ENCODE measurements at places on chromosomes 1 and 21.

DNA sequence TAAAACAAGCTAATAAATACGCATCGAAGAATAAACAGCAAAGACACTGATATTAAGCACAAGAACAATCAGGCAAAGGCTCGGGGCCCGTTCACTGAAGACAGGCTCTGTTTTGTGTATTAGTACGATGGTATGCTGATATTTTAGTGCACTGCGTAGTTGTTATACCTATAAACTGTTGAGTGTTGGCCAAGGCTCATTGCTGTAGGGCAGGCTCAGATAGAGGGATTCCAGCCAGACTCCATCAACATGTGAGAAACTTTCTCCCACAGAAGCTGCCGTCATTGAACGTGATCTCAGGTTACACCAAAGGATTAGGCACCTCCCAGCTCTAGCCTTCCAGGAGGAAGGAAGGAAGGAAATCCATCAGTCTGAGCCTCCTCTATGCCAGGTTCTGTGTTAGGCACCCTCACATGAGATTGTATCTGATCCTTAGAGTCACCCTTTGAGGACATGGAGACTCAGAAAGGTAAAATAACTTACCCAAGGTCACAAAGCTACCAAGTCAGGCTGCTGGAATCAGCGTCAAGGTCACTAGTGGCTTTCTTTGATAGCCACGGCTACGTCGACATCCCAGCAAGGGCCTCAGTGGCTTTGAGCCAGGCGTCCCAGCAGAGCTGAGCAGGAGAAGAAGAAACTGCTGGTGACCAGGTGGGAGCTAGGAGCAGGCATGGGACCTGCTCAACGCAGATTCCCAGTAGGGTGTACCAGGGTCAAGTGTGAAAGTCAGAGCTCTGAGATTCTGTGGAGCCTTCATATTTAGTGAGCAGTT, 14.8 kb downstream of the BCAR3 start:
- DNase-seq = no peak

- DNase-seq = no peak
Measured at GRCh38 chr1:198648592-198648991, 9.8 kb downstream of the PTPRC start.

DNA sequence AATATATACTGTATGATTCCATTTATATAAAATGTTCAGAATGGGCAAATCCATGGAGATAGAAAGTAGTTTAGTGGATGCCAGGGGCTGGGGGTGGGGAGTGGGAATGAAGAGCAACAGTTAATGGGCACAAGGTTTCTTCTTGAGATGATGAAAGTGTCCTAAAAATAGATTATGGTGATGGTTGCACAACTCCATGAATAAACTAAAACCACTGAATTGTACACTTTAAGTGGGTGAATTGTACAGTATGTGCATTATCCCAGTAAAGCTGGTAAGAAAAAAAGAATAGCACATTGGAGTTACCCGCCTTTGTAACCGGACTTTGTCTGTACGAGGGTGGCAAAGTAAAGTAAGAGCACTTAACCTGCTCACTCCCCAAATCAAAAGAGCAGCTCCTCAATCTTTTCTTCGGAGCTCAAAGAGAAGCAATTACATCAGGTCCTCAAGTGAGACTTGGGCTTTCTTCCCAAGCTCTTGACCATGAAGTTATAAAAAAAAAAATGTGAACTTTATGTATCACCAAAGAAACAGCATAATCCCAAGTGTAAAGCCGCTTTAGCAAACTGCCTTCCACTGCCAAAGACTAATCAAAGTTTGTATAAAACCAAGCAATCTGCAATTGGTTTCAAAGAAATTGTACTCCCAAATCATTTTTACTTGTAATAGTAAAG, 32.1 kb downstream of the ALDH9A1 start:
- no peak for DNase-seq

DNA sequence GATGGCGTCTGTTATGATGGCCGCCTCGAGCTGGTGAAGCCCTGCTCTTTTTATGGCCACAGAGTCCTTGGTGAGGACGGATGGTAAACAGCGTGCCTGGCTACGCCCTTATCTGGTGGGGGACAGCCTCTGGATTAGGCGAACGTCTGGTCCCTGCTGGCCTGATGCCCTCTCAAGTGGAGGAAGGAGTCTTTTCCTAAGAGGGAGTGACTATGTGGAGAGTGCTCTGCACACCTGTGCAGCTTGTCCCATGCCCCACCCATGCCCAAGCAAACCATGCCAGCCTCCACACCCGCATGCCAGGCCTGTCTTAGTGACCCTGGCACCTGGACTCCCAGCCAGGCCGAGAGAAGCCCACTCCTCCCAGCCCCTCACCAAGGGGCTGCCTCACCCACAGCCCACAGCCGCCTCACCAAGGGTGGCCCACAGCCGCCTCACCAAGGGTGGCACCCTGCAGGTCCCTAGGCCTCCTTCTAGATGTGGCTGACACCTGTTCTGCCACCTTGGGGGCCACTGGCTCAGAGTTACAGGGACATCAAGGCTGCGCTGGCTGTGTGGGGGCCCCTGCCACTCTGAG, 40.2 kb downstream of the WNT9A start:
- DNase-seq = no peak

DNA sequence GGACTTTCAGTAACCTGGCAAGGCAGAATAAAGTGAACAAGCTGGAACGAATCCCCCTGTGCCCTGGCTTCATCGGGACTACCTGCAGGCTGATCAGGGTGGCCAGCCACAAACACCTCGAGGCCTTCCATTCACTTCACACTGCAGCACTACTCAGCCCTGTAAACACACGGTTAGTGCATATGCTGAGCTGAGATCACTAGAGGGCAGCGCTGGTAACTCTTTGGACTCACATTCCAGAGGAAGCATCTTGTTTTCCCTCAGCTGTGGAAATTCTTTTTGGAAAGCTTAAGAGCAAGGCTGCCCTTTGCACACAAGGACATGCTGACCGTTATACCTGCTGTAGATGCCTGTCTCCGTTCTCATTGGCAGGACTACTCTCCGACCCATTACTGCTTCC, 32.1 kb downstream of the PCSK9 start:
- DNase-seq = no peak

- DNase-seq = no peak
Measured at GRCh38 chr1:163440090-163440489, 118.3 kb downstream of the NUF2 start.

- DNase-seq = no peak
Measured at GRCh38 chr1:59070610-59071009, 226.3 kb upstream of the FGGY start.

DNA sequence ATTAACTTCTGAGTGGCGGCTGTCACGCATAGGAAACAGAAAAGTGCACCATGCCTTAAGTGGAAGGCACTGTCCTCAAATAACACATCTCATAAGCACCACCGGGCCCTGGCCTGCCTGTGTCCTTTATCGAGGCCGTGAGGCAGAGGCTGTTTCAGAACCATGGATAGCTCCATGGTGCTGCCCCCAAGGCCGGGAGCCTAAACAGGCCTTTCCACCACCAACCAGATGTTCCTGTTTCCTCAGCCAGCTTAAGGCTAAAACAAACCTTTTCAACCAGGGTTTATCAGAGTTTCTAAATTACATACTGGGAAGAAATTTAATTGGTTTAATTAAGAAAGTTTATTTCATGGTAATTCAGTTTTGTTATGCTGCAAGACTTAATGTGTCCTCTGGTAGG, 114.4 kb downstream of the DMRTA2 start:
- DNase-seq = no peak

DNA sequence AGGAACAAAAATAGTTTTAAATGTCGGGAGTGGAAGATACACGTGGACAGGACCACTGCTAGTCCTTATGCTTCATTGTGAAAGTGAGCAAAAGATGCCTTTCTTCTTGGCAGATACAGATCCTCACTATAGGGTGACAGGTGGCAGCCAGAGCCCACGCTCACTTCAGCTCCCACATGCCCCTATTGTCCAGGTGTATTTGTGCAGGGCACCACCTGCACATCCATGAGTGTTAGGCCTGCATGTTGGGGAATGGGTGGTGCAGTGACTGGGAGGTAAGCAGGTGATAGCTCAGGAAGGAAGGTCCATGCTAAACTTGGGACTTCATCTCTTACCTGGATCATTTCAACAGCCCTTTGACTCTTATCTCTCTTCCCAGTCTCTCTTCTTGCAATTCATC, 27.4 kb downstream of the SLC5A9 start:
- DNase-seq = no peak

GRCh38 chr1:191575746-191576145, 582.5 kb upstream of the RGS18 start:
- no peak for DNase-seq

DNA sequence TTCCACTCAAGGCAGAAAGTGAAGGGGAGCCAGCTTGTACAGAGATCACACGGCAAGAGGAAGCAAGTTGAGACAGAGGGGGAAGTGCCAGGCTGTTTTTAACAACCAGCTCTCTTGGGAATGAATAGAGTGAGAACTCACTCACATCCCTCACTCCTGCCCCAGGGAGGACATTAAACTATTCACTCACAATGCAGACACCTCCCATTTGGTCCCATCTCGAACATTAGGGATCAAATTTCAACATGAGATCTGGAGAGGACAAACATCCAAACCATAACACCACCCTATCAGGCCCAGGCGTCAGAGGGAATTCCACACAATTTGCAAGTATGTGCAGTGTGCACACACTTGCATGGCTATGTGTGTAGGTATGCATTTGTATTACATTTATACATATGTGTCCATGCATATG, 62.7 kb downstream of the DMAP1 start:
- DNase-seq = no peak

- DNase-seq = peak; percentile 76
Measured at GRCh38 chr1:182084487-182085316, 23.2 kb upstream of the ZNF648 start.

GRCh38 chr1:150089846-150090520, 22.4 kb downstream of the VPS45 start:
- DNase-seq = no peak

DNA sequence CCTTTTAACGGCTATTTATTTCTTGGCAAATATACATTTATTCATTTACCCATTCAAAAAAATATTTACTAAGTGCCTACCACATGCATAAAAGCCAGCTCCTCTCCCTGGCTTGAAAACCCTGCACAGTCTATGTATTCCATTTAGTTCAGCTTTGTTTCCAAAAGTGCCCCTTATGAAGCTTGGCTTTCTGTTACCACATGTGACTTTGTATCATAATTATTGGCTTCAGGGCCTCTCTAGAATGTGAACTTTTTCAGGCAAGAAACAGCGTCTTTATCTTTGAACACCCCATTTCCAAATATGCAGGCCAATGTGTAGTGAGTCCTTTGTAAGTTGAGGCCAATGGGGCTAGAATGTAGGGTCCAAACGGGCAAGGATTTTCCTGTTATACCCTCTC, 69.4 kb downstream of the CACHD1 start:
- DNase-seq = no peak

DNA sequence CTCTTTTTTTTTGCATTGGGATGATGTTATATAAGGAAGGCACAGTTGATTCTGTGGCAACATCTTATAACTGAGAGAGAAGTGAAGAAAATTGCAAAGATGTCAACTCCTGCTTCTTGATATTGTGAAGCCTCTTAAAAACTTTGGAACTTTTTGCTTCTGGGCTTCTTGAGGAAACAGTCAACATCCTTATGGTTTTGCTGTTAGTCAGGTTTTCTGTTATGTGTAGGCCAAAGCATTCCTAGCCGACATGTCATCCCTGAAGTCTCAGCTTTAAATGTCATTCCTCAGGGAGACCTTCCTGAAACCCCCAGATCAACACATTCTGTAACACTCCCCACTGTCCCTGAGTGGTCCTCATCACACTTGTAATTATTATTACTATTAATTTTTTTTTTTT, 12.6 kb downstream of the FALEC start:
- no peak for DNase-seq

DNA sequence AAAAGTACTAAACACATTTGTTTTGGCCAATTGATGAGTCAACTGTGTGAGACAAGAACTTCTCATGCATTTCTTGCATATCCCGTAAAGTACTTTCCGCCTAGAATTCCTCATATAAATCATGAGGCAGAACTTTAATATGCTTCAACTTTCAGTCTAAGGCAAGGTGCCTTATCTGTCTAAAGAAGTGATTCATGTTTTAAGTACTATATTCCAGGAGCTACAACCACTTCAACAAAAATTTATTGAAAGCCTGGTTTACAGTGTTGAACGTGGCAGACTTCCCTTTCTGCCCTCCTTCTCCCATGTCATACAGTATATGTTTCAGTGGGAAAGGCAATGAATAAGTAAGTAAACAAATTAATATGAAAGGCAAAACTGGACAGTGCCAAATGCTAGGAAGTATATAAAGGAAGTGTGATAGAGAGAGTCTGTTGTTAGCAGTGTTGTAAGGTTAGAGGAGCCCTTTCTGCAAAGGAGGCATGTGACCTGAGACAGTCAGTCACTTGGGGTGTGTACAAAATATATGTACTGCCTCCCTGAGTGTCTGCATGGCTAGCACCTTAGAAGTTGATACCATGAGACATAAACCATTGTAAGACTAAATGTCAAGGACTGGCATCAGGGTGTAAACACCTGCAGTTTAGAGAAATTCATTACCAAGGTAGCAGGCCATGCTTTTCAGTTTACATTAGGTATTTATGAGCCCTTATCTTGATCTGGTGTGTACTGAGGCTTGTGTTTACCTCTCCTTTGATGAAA, 362.2 kb downstream of the SRGAP2C start:
- no peak for DNase-seq

DNA sequence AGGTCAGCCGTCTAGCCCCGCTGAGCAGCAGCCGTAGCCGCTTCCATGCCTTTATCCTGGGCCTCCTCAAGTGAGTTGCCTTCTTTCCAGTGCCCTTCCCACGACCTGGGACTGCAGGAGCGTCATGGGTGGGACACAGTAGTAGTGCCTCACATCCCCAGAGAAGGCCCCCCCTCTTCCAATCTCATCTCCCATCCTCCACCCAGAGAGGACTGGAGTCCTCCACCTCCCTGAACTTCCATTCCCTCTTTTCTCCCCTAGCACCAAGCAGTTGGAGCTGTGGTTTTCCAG, 4.9 kb downstream of the RUSC1 start:
- no peak for DNase-seq

DNA sequence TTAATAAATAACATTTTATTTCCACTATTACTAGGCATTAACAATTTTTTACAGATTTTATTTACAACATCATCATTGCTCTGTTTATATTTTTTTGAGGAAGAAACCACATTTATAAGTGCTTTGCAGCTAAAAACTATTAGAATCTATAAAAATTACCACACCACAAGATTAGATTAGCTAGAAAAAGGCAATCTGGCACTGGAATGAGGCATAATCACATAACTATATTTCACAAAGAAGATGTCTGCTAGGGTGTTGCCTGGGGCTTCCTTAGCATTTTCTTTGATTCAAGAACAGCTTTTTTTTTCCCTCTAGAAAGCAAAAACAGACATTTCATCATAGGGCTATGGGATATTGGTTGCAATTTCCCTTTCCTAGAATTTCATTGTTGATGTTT, 2169.2 kb downstream of the MRPL39 start:
- DNase-seq = no peak

- DNase-seq = no peak
Measured at GRCh38 chr1:180244840-180245239, 14.8 kb downstream of the LHX4 start.

GRCh38 chr1:236759252-236759859, 35.7 kb upstream of the MTR start:
- DNase-seq = no peak

GRCh38 chr21:32338209-32338921, 39.7 kb downstream of the MRAP start:
- no peak for DNase-seq

GRCh38 chr1:156591181-156591431, 470 bp upstream of the NAXE start:
- no peak for DNase-seq

GRCh38 chr21:45932922-45933502, 48.6 kb upstream of the COL6A1 start:
- DNase-seq = no peak

All from anterior cingulate cortex (tissue), 58 donors.